Stimulated activated naive B cell treated with anti-CD40 and anti-IgM and Interleukin-4, amounts not matched to agents 10 μg/mL and 1 μg/mL and 100 μg/mL, for 72 hours (primary cell): ENCODE measurements at places on chromosomes 5 and 9.
A peak's percentile ranks its signal among the peaks of the same experiment; 100 is the strongest.

DNA sequence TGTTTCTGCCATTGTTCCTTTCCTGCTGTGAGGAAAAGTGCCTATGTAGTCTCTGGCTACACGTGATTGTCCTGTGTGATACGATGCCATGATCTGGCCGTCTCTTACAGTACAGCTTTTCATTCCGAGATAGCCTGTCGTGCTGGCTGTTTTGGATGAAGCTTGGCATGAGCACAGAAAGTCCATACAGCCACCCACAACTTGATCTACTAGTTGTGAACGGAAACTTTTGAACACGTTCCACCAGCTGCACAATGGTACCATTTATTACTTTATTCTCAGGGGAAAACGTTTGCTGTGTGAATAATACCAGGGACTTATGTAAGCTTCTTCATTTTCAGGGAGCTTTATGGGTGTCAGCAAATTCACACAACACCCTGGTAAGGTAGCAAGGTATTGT, 217.6 kb upstream of the ANKRD55 start:
- no peak for DNase-seq

GRCh38 chr5:135472141-135472540, 20.0 kb upstream of the TIFAB start:
- no peak for DNase-seq

- no peak for DNase-seq
These were observed 60.8 kb downstream of the MAPKAP1 start for GRCh38 chr9:125646217-125646616.

DNA sequence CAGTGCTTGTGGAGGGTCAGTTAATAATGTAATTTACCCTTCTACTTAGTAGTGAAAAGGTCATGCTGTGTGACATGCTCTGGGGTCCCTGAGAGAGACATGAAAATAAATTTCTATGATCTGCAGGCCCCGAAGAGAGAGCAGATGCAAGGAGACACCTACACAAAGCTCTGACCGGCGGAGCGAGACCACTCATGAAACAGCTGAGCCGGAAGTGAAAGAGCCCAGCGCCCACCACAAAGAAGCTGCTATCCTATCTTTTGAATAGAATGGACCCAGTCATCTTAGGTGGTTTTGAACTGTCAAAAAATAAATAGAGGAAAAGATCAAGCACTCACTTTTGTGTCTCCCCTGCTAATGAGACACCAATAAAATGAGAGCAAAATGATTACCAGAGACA, 190.0 kb downstream of the MED10 start:
- DNase-seq, result peak; percentile 39

DNA sequence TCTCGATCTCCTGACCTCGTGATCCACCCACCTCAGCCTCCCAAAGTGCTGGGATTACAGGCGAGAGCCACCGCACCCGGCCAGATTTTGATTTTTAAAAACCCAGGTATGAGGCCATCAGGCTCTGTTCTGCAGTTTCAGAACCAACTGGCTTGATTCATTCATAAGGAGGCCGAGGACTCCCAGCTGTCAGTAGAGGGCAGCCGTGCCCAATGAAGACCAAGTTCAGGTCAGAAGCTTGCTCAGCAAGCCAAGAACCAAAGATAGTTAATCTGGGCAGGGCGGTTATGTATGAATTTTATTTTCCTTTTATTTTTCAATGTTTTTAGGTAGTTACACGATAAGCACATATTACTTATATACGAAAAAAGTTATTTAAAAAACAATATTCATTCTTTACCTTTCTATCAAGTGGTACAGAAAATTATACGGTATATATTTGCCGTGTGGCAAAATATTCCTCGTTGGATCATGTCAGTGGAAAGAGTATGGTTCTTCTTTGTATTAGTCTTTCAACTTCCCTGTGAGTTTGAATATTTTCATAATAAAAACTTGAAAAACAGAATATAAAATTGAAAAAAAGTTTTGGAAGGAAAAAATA, 18.0 kb downstream of the MGAT1 start:
- peak; percentile 56 for DNase-seq

DNA sequence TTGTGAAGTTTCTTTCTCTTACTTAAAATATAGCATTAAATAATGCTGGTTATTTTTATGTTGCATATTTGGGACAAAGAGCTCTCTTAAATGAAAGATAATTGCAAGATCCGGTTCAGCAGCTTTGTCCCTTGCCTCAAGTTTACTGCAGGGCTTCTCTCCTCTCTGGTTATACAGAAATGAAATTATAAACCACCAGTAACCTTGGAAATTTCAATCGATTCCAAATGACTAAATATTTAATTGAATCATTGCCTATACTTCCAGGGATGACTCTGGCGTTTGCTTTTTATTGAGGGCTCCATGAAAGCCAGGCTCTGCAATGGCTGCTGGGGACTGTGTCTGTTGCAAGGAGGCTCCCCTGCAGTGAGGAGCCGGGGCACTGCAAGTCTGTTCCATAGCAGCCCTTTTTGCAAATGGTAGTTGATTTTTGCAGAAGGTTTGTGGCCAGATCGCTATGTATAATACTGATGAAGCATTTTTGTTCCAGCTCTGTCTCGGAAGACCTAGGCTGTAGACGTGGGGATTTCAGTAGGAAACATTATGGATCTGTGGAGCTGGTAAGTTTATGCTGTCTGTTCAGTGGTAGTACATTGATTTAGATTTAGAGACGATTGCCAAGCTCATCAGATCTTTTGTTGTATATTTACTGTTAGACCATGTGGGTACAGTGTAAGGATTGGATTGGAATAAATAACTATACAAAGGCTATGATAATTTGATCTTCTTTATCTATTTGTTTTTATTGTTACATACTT, at the start of gene GARNL3:
GARNL3 (plus strand) TSS at position 313 of the 758 bp plus-strand sequence; CDS start at position 417, 104 bp downstream.
- DNase-seq, result no peak

DNA sequence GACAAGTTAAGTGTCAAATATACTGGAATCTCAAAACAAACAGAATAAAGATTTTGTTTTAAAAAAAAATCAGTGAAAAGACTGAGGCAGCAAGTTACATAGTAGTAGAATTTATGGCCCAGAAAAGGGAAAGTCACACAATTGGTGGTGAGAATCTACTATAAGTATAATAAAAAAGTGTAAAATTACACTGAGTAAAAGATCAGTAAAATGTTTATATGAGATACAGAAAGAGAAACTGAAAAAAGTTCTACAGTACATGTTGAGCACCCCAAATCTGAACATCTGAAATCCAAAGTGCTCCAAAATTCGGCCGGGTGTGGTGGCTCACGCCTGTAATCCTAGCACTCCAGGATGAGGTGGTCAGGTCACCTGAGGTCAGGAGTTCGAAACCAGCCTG, 15.0 kb downstream of the AGTPBP1 start:
- DNase-seq, result no peak

- no peak for DNase-seq
These were observed 1530.6 kb upstream of the CDH6 start for GRCh38 chr5:29662876-29663275.

- no peak for DNase-seq
These were observed 3.6 kb upstream of the NR5A1 start for GRCh38 chr9:124510650-124511425.

DNA sequence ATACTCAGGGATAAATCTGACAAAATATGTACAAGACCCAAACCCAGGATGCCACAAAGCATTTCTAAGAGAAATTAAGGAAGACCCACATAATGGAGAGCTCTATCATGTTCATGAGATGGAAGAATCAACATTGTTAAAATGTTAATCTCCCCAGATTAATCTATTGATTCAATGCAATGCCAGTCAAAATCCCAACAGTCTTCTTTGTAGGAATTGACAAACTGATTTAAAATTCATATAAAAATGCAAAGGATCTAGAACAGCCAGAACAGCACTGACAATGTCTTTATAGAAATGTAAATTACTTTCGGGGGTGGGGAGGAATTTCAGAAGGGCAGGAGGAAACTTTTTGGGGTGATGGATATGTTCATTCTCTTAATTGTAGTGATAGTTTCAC, 281.6 kb upstream of the SEMA6A start:
- no peak for DNase-seq

DNA sequence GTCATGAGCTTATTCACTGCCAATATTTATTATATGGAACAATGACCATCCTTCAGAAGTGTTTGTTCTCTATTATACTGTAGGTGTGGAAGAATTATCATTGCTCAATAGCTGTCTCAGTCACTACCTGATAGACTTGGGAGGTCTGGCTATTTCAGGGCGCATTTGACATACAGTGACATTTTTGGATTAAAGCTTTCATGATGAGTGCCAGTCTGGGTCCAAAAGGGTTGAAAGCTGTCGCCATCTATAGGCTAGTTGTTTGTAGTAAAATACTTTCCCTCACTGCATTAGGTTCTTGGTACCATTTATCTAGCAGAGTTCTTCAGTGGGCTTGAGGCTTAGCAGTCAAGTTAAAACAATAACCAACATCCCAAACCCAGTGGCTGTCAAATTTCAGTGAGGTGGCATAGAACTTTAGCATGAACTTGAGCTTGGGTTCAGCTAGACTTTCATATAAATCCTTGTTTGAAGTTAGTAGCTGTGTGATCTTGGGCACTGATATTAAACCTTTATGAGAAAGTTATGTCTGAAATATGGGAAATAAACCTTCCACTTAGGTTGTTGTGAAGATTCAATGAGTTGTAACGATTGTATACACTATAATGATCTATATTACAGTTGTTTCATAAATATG, 110.5 kb upstream of the CDKN2B start:
- DNase-seq, result no peak

- no peak for DNase-seq
These were observed 176.4 kb upstream of the CCNG1 start for GRCh38 chr5:163260961-163261360.
